ENCODE measurements at places on chromosomes 13 and 19. TPM values are rescaled to one million over a fixed set of nuclear protein-coding genes. Genes with fewer than 3 reads are reported as not detected.

CD37 gene
- not detected for total RNA-seq

TTC9B gene
- not detected for total RNA-seq

POGLUT2 gene
- total RNA-seq, result 15.3 TPM

FXYD1 gene
- total RNA-seq, result not detected

GRCh38 chr13:113598481-113598880 lies 13.9 kb downstream of the TFDP1 start:
- no peak for DNase-seq

GRCh38 chr19:14795078-14795721 lies 16.8 kb upstream of the ADGRE2 start:
- DNase-seq, result no peak

Data from renal cortical epithelial cell (primary cell).